ENCODE measurements at places on chromosomes 3 and 15.

DNA sequence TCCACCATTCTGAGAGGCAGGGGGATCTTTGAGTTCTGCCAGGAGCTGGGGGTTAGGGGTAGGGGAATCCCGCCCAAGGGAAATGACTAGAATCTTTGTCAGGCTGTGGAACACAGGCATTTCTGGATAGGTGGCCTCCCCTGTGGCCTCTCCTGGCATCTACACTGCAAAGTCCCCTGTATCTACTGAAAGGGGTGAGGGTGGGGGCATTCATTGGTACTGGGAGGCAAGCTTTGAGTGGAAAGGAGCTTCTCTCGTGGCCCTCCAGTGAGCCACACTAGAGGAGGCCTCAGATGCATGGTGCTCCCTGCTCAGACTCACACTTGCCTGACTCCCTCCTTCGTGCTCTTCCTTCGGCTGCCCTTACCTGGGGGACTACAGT lies 59.9 kb downstream of the CCNL1 start:
- no peak for DNase-seq

DNA sequence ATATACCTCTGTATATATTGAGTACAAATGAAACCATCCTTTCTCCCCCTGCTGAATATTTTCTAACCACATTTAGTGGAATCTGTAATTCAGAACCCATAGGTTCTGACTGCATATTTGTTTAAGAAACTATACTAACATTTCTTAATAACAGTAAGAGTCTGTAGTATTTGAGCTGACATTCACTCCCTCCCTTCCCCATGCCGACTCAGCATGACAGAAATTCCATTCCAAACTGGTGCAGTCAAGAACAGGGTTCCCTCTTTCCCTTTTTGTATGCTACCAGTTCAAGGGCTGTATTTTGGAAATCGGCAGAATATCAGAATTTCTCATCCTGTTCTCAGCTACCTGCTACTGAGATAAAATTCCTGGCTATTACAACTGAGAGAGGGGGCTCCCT lies 796.6 kb upstream of the DPPA4 start:
- DNase-seq, result no peak

GRCh38 chr3:128210711-128211110 lies 57.4 kb downstream of the EEFSEC start:
- DNase-seq, result no peak

DNA sequence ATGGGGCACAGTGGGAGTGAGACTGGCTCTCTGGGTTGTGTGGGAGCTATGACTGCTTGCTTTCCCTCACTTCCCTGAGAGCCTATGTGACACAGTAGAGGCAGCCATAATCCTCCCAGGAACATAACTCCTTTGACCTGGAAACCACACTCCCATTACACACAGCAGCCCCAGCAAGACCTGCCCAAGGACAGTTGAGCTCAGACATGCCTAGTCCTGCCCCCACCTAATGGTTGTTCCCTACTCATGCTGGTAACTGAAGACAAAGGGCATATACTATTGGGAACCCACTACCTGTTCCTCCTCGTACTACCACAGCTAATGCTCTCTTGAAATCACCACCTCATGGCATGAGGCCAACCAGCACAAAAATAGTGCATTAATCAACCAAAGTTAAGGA lies 550.4 kb upstream of the ARPP21 start:
- DNase-seq, result no peak

GRCh38 chr3:141308588-141309218 lies 59.6 kb upstream of the ZBTB38 start:
- DNase-seq, result no peak

DNA sequence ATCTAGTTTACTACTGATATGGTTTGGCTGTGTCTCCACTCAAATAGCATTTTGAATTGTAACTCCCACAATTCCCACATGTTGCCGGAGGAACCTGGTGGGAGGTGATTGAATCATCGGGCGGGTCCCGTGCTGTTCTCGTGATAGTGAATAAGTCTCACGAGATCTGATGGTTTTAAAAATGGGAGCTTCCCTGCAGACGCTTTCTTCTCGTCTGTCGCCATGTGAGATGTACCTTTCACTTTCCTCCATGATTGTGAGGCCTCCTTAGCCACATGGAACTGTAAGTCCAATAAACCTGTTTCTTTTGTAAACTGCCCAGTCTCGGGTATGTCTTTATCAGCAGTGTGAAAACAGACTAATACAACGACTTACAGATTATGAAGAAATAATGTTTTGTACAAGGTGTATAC lies 35.6 kb upstream of the PYDC2 start:
- DNase-seq, result no peak

DNA sequence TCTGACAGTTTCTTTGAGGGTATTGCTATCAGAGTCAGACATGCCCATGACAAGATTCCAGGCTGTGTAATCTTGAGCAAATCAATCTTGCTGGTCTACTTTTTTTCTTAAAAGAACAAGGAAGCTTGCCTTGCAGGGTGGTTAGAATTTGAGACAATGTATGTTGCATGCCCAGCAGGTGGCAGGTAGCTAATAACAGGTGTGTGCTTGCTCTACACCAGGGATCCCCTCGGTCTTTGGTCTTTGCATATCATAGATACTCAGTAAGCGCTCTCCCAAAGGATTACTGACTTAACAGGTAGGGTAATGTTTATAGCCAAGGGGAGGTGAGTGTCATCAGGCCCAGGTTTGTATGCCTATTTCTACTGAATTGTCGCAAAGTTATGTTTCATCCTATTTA lies 37.3 kb downstream of the CACNA1D start:
- no peak for DNase-seq

GRCh38 chr3:197371591-197372046 lies 73.2 kb upstream of the DLG1 start:
- no peak for DNase-seq

DNA sequence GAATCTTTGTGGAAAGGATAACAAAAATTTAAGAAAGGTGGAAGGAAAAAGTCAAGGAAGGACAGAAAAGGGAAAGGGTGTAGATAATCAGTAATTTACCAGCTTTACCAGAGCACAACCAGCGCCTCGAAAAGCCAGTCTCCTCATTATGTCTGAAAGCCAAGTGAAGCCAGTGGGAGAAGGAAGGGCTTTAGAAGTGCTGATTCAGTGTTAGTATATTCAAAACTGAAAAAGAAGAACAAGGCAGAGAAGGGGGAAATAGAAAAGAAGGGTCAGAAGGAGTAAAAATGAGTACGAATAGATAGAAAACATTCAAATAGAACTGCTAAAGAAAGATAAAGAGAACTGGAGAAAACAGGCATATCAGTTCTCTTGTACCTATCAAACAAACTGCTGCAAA lies 4.1 kb downstream of the PBRM1 start:
- DNase-seq, result no peak

GRCh38 chr3:111751961-111752360 lies 107.1 kb upstream of the PHLDB2 start:
- no peak for DNase-seq

- no peak for DNase-seq
These were observed 92.0 kb downstream of the ALCAM start for GRCh38 chr3:105458518-105459215.

- no peak for DNase-seq
These were observed 226.8 kb downstream of the MAGI1 start for GRCh38 chr3:65811892-65812291.

- DNase-seq, result no peak
These were observed 609 bp upstream of the UROC1 start for GRCh38 chr3:126517986-126518778.

- DNase-seq, result no peak
These were observed 436.7 kb upstream of the MDFIC2 start for GRCh38 chr3:70749122-70749521.

DNA sequence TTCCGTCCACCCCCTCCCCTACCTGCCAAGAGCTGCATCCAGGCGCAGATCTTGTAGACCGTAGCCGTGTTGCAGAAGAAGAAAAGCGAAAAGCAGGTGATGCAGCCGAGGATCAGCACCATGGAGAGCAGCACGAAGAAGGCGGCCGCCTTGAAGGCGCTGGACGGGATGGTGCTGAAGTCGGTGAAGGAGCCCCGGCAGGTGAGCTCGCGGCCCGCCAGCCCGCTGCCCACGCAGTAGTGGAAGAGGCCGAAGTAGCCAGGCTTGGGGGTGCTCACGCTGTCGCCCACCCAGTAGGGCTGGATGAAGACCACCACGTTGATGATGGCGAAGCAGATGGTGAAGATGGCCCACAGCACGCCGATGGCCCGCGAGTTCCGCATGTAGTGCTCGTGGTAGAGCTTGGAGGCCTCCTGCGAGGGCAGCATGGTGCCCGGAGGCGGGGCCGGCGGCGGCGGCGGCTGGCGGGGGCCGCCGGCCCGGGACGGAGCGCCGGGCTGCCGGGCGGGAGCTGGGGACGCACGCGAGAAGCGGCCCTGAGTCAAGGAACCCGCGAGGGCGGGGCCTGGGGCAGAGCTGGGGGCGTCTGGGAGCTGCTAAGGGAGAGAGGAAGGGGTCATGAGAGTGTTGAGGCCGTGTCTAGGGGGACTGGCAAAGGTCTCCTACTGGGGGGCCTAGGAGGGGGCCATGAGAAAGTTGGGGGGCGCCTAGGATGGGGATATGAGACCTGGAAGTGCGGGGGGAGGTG lies 1.2 kb downstream of the LHFPL4 start:
- no peak for DNase-seq

DNA sequence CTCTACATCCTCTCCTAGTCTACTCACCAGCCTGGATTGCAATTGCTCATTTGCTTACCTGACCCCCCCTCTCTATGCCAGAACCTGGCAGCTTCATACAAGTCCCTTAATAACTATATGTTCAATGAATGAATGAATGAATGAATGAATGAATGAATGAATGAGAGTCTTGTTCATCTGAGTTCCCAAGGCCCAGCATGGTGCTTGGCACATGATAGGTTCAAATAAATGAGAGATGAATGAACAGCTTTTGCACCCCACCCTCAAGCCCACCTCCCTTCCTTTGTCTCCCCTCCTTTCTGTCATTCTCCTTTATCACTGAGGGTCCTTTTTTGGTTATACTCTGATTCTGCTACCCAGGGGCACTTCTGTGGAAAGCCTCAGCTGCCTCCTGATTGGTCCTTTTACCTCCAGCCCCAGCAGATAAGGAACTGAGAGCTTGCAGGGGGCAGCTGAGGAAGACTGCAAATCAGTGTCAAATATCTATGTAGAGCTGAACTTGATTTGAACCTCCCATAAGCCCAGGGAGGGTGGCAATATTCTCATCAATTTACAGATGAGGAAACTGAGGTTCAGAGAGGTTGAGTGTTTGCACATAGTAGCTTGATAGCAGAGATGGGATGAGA lies 54.1 kb upstream of the CHRNB4 start:
- DNase-seq, result no peak

GRCh38 chr3:194880940-194881925 lies 195.6 kb downstream of the FAM43A start:
- no peak for DNase-seq

- no peak for DNase-seq
These were observed 45.7 kb downstream of the WDR76 start for GRCh38 chr15:43872416-43873020.

DNA sequence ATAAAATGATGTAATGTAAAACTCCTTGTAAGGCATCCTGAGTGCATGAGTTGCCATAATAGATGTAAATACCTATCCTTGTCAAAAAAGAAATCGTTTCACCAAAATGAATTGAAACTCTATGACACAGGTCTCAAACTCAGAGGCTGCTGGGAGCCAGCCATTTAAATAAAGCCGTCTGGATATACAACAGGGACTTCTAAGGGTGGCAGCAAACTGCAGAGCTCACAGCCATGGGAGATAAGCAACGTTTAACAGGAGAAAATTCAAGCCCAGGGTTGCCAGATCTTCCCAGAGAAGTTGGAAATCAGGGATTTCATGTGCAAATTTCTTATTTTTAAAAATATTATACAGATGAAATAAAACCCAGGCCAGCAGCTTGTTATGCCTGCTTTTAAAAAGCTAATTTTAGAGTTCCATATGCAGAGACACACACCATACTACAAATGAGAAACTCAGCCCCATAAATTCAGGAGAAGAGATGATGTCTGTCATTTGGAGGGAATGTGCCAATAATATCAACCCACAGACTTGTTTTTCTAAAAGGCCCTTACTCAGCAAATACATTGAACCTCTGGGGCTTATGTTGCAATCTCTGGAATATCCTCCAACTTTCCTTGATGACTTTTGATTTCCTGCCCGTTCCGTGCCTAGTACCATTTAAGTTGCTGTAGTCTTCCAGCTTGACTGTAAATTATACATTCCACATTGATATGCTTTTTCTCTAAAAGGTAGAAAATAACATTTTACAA lies 75.6 kb downstream of the AQP9 start:
- no peak for DNase-seq

GRCh38 chr3:58429657-58430056 lies 4.0 kb downstream of the PDHB start:
- no peak for DNase-seq

DNA sequence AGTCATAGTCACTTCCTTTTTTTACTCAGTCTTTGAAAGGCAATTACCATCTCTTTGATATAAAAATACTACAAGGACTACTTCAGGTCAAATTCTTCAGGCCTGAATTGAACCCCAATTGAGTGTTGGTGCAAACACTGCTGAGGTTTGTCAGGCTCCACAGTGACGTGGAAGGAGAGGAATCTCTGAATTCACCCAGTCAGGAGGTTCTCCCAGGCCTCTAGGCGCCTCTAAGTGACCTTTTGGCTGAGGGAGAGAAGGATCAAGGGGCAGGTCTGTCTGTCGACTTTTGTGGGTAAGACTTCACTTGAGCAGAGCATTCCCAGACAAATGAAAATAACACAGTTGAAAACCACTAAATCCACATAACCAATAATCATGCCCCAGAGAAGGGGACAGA lies 227.6 kb upstream of the CHRNA7 start:
- no peak for DNase-seq

GRCh38 chr15:78103406-78104118 lies 11.2 kb downstream of the SH2D7 start:
- DNase-seq, result no peak

DNA sequence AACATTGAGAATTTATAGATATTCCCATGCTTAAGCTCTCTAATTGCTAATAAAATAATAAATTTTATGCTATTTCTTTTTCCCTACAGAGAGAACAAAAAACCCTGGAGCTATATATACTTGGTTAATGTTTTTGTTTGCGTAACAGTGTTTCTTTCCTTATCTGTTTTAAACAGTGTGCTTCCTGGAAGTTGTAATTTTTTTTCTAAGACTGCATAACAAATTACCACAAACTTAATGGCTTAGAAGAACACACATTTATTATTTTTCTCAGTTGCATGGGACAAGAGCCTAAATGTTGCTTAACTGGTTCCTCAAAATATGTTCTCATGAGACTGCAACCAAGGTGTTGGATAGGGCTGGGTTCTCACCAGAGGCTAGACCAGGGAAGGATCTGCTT lies 49.7 kb upstream of the DPH6 start:
- DNase-seq, result no peak

- no peak for DNase-seq
These were observed 92.0 kb downstream of the SYNPR start for GRCh38 chr3:63370094-63370493.

DNA sequence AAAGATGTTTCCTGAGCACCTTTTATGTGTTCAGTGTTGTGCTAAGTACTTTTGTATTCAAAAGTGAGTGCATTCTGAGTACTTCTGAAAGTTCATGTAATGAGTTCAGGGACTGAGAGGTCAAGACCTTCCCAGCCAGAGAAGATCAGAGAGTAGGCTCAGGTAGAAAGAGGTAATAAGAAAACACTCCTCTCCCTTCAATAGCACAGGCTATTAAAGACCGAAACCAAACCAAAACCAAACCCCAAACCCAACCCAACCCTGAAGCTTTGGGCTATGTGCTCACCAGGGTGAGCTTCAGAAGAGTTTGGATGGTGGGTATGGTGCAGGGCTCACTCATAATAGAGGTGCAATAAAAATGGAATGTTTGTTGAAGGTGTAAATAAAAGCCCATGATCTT lies 76.7 kb upstream of the FAM3D start:
- no peak for DNase-seq
